ENCODE measurements at places on chromosomes 16 and 17.

DNA sequence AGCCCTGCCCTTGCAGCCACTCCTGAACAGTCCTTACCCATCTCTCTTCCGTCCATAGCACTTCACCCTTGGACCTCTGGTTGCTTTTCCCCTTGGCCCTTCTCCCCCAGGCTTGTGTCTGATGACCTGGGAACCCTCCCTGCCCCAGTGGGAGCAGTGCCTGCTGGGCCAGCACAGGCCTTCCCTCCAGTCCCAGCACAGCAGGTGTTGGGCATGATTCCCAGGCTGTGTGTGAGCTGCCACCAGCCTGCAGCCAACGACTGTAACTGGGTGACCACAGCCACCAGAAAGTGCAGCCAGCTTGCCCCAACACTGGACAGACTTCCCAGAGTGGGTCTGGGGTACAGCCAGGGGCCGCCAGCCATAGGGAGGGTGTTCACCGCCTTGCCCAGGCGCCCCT is 30.0 kb downstream of the CRAMP1 start:
- DNase-seq, result no peak

GRCh38 chr17:58312829-58313228 is 15.8 kb downstream of the TSPOAP1 start:
- no peak for DNase-seq

DNA sequence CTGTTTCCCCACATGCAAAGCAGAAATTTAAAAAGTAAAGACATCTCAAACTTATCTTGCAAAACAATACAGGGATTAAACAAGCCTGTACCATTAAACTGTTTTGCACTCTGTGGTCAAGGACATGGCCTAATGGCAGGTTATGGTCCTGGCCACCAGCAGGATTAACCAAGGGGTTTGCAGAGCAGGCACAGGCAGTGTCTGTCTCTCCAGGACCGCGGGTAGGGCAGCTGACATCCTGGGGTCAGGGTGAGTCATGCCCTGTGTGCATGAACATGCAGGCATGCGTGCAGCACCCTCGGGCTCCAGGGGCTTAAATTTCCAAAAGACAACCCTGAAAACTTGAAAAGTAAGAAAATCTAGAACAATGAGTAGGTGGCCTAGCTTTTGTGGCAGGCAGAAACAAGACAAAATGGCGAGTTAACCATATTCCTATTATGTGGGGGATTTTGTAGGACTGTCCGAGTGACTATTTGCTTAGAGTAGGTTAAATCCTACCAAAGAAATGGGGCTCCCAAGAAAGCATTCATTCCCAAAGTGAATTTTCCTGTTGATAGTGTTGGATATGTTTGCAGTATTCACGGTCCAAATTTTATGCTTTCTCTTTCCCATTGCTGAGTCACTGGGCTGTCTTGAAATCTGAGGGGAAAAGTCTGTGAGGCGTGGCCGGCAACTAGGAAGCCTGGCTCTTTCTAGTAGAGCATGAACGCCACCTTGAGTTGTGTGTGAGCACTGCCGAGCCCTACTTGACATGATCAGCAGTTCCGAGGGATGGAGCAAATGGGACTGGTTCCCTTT is 158.4 kb upstream of the FAM20A start:
- DNase-seq, result peak; percentile 84

- DNase-seq, result no peak
Observed at GRCh38 chr16:7339700-7340099, 7.1 kb downstream of the RBFOX1 start.

GRCh38 chr17:77796176-77796860 is 162.2 kb upstream of the TNRC6C start:
- DNase-seq, result no peak
